ENCODE measurements at places on chromosomes 12 and 14.

- DNase-seq: no peak
These were observed 279.1 kb downstream of the AEBP2 start for GRCh38 chr12:19718401-19718800.

DNA sequence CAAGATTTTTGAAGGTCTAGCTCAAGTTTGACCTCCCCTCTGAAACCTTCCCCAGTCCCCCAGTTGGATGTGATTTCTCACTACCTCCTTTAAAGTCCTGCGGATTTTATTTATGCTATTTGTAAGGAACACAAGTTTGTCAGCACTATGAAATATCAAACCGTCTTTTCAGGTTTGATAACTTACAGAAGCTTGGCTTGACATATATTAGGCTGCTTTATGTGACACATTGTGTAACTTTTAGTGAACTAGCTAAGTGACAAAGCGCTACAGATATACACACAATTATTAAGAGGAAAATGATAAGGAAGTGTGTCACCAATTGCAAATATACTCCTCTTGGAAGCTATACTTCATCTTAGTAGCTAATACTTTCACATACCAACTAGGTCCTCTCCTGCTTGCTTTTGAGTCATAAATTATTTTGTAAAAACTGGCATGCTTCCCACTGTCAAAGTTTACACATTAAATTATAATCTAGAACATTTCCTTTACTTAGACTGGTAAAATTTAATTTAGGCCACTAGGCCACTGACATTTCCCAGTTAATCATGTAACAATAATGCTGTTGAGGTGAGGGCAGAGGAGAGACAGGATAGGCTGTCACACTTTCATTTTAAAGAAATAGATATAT lies 149.5 kb downstream of the TMTC3 start:
- DNase-seq: no peak

- no peak for DNase-seq
These were observed 993.3 kb upstream of the TMEM132C start for GRCh38 chr12:127273626-127274025.

- no peak for DNase-seq
These were observed 7.8 kb downstream of the PPP2R3C start for GRCh38 chr14:35114036-35114435.

- DNase-seq: no peak
These were observed 1419.4 kb downstream of the FSCB start for GRCh38 chr14:43087666-43088065.

GRCh38 chr12:52231305-52232202 lies 1.5 kb upstream of the KRT7 start:
- no peak for DNase-seq

- DNase-seq: peak; percentile 38
These were observed 11.4 kb downstream of the CLECL1 start for GRCh38 chr12:9721394-9722092.

GRCh38 chr12:127480775-127481314 lies 786.1 kb upstream of the TMEM132C start:
- DNase-seq: no peak

DNA sequence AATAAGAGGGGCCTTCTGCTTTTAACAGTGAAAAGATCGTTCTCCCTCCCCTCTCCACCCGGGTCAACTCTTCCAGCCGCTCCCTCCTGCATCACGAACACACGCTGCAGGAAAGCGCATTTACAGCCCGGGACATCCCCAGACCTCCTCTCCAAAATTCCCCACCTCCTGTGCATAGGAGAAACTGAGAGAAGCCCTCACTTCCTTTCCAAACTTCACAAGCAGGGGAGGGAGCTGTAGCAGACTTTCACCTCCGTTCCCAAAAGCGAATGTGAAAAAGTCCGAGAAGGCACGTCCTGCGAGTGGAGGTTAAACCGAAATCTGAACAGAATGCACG lies 513 bp downstream of the BCAT1 start:
- no peak for DNase-seq

GRCh38 chr12:91577586-91578539 lies 395.2 kb upstream of the DCN start:
- peak; percentile 51 for DNase-seq

Measured in CD4-positive, alpha-beta T cell treated with Interferon alpha-2 for 1 hour (primary cell).